ENCODE measurements at places on chromosomes 11 and 22.

- DNase-seq = no peak
Measured at GRCh38 chr11:46278387-46279125, 1.1 kb downstream of the CREB3L1 start.

DNA sequence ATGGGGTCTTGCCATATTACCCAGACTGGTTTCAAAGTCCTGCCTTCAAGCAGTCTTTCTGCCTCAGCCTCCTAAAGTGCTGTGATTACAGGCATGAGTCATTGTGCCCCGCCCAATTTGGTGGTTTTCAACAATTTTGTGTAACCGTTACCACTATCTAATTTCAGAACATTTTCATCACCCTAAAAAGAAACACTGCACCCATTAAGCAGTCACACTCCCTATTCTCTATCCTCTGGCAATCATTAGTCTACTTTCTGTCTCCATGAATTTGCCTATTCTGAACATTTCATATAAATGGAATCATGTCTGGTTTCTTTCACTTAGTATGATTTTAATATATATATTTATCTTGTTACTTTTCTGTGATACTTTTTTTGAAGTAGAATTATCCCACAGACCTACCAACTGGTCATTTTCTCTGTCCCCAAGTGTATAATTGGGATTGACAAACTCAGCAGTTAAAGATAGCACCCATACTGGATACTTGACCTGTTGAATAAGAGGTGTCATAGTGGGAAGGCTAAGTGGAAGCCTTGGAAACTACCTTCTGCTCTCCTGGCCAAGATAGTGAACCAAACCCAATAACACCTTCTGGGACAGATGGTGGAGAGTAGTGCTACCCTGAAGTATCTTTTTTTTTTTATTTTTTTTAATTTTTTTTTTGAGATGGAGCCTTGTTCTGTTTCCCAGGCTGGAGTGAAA lies 64.8 kb downstream of the STIM1 start:
- peak; percentile 54 for DNase-seq

DNA sequence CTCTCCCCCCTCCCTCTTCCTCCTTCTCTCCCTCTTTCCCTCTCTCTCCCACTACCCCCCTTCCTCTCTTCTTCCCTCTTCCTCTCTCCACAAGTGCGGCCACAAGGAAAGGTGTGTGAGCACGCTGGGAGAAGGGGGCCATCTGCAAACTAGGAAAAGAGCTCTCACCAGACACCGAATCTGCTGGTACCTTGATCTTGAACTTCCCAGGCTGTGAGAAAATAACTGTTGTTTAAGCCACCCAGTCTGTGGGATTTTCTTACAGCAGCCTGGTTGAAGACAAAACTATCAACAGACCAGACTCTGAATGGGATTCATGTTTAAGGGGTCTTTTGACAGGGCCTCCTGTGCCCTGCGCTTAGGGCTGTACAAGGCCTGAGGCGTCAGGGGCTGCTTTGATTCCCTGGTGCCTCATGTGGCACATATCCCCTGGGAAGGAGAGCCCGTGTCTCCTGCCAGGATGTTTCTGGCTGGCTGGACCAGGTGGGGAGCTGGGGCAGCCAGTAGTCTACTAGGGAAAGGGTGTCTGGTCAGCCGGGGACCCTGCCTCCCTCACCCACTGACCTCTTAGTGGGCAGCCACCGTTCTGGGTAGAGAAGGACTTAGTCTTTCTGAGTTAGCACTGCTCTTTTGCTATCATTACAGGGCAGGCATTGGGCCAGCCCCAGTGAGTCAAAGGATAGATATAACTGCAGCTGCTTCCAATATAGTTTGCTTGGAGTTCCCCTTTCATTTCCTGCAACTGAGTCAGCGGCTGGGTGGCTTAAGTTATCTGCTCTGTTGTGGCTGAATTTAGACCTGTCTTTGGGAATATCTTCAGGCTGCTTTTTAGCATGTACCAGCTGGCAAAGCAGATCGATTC lies 6.2 kb downstream of the PANX1 start:
- no peak for DNase-seq

- DNase-seq = no peak
Measured at GRCh38 chr22:48490500-48491411, 1336.9 kb downstream of the BRD1 start.

GRCh38 chr11:41714101-41714500 lies 254.6 kb upstream of the LRRC4C start:
- DNase-seq = no peak

DNA sequence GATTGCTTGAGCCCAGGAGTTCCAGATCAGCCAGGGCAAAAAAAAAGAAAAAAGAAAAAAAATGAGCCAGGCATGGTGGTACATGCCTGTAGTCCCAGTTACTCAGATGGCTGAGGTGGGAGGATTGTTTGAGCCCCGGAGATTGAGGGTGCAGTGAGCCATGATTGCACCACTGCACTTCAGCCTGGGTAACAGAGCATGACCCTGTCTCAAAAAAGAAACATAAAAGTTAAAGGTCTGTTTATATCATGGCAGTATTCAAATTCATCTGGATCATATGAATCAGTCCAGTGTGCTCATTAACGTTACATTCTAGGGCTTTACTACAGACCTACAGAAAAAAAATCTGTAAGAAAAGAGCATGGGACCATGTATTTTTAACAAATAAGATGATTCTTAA lies 13.9 kb downstream of the HSD17B12 start:
- no peak for DNase-seq

DNA sequence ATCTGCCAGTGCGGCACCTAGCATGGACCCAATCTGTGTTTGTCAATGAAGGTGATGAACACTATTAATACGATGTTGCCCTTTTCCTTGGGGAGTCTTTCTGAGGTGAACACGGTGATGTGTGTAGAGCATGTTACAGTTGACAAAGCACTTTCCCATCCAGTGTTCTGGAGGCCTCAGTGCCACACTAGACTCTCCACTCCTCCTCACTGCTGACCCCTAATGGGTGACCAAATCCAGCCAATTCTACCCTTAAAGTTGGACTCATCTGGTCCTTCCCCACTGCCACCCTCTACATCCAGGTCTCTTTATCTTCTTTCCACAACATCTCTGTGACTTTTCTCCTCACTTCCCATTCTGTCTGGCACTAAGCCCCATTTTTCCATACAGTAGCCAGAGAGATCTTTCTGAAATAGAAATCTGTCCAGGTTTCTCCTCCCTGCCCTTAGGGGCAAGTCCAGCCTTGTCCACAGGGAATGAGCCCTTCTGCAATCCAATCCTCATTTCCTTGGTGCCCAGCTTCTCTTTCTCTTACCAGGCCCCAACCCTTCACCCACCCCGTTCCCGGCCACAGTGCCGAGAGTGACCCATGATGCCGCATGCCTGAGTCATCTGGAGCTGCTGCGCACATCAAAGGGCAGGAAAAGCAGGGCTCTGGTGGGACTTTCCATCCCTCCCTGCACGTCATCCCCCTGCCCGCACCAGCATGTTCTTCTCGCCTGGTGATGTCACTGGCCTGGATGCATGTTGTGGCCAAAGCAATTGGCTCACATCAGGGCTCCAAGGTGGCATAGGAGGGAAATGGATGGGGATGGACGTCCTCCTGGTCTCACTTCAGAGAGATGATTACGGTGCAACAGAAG lies 64.2 kb downstream of the RASSF10 start:
- no peak for DNase-seq

- DNase-seq = no peak
Measured at GRCh38 chr11:76653012-76653673, 17.4 kb downstream of the LRRC32 start.

DNA sequence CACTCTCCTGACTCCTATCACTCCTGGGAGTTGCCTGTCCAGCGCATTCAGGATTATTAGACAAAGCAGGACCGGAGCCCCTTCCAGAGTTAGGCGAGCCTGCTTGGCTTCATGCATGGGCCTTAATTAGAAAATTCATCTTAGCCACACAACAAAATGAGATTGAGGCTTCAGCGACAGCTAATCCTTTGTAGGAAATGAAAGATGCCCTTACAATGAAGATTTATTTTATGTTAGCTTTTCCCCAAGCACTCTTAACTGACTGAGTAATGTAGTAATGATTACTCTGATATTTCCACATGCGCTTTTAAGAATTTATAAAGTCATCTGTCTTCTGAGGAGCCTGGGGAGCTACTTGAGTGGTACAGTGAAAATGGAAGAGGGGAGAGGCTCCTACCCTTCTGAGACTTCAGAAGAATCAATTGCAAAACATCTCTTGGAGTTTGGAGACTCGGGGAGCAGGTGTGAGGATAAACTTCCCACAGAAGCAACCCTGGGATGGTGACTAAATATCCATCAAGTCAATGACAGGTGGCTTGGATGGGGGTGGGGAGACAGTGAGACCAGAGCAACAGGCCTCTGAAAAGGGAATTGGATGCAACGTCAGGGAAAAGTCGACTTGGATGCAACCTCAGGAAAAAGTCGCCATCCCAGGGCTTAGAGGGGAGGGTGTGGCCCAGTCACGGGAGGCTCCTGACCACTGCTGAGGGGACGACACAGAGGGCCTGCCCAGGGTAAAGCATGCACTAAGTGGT lies 434.5 kb upstream of the B3GAT1 start:
- DNase-seq = no peak

DNA sequence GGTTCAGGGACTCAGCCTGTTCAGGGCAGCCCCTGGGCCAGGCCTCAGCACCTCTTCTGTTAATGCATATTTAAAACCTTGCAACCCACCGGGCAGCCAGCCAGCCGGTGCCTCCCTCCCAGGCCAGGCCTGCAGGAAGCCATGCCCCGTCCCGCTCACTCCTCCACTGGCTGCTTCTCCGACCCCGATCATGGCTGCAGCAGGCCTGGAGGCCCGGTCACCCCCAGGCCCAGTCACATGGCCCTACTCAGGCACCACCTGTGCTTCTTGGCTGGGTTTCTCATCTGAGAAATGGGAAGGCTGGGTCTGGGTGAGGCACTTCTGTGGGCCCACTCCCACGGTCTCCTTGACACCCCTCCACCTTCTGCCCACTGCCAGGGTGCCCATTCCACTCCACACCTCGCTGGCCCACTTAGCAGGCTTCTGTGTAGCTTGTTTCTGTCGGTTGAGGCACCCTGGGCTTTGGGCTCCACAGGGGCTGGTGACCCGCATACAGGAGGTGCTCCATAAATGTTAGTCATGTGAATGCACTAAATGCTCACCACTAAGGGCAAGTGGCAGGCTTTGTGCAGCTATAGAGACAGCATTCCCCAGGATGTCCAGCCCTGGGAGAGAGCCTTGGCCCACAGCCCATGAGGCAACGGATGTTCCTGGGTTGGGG lies 11.4 kb downstream of the RTN4R start:
- no peak for DNase-seq

GRCh38 chr22:42284643-42285181 lies 14.3 kb upstream of the TCF20 start:
- no peak for DNase-seq

DNA sequence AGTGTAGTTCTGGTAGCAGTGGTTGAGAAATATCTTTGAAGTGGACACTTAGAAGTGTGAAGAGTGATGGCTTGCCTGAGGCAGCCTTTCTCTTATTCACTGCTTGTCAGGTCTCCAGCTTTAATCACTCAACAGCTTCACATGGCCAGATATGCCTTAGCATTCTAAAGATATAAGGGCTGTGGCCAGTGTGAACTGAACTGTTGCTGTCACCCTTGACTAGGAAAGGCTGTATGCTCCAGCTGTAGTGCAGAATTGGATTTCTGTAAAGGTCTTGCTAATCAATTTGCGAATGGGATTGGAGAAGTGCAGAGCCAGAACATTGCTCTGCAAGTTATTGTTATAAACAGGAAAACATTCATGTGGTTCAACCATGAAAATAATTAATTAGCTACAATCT lies 266.7 kb downstream of the TMEM135 start:
- DNase-seq = no peak

GRCh38 chr11:3052109-3052479 lies 5.1 kb downstream of the CARS1 start:
- DNase-seq = no peak

GRCh38 chr11:2550606-2550970 lies 105.8 kb downstream of the KCNQ1 start:
- no peak for DNase-seq

- no peak for DNase-seq
Measured at GRCh38 chr11:83181815-83182214, 11.7 kb upstream of the ANKRD42 start.

GRCh38 chr11:13881226-13881905 lies 81.2 kb upstream of the SPON1 start:
- no peak for DNase-seq

DNA sequence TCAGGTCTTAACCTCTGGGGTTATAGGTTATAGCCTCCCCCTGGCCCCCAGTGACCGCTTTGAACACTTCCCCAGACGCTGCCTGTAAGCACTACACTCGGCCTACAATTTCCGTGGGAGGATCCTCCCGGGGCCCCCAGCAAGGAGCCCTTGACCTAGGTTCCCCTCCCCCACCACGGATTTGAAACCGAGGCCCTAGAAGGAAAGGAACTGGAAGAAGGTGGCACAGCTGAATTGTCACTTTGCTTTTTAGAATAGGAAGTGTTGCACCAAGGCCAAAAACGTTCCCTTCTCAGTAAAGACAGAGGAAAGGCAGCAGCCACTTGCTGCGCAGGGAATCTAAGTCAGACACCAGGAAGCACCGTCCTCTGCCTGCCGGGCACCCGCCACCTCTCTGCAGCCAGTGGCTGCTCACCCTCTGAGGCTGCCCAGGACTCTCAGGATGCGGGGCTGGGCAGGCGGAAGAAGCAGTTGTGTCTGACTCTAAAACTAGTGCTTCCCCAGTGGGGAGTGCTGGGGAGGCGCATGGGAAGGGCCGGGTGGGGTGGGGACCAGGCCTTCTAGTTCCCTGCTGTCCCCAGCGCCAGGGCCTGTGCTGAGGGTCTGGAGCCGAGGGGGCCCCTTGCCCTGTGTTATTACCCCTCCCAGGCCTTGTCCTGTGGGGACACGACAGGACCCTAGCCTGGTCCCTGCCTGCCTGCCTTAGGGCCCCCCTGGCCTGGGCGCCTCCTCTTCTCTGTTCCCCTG lies 7.9 kb upstream of the FLRT1 start:
- DNase-seq = no peak

DNA sequence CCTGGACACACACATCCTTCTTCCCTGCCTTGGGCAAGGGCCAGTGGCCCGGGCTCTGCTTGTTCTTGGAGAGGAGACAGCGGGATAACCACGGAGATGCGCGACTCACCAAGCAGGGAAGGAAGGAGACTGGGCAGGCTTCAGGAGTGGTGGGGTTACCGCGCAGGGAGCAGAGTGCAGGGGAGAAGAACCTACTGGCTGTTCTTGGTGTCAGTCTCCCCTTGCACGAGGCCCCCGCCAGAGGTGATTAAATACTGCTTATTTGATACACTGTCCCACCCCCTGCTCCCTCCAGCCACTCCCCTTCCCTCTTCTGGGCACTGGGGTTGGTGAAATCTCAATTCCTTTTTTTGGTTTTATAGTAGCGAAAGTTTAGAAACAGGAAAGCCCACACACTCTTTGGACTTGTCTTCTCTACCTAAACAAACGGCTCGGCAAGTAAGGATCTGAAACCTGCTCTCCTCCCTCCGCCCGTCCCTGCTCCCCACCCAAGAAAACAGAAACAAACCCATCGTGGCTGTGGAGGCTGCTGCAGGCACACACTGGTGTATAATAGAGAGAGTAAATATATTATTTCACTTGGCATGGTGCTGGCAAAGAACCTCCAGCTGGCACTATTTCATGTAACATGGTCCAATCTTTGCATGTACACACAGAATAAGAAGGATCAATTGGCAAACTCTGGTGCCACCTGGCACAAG lies 10.8 kb downstream of the LARGE2 start:
- DNase-seq = no peak

GRCh38 chr11:35893796-35894475 lies 49.9 kb upstream of the LDLRAD3 start:
- DNase-seq = no peak

GRCh38 chr11:135074397-135074998 lies 662.5 kb upstream of the B3GAT1 start:
- DNase-seq = no peak

Measured in activated CD4-positive, CD25-positive, alpha-beta regulatory T cell treated with anti-CD3 and anti-CD28 coated beads, Interleukin-2, amount 50 U/mL, for 16 hours (primary cell).